ENCODE measurements at places on chromosomes 4 and X. TPM values are rescaled to one million over a fixed set of nuclear protein-coding genes. Genes with fewer than 3 reads are reported as not detected.

- H3K4me3 ChIP-seq, result no peak overlapping the region
- no peak overlapping the region for H3K27ac ChIP-seq
- H3K4me1 ChIP-seq, result no peaks in the 10 kb centered on the region
- H3K27me3 ChIP-seq, result no peaks in the 10 kb centered on the region
- no peak for DNase-seq
- no peaks in the 10 kb centered on the region for H3K36me3 ChIP-seq
Measured at GRCh38 chrX:24879679-24880078, 136.1 kb downstream of the ARX start.

DNA sequence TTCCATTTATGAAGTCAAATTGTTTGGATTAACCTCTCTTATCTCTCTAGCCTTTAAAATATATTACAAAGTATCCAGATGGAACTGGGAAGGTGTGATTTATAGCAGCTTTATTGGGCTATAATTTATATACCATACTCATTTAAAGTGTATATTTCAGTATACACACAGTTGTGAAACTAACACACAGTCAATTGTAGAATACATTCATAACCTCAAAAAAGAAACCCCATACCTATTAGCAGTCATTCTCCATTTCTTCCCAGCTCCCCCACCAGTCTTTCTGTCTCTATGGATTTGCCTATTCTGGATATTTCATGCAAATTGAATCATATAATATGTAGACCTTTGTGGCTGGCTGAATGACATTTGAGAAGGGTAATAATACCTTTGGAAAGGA, 7.6 kb upstream of the NAP1L5 start:
- DNase-seq, result no peak
- H3K4me3 ChIP-seq, result no peak overlapping the region
- no peak overlapping the region for H3K27ac ChIP-seq
- H3K4me1 ChIP-seq, result no peaks in the 10 kb centered on the region
- H3K27me3 ChIP-seq, result no peaks in the 10 kb centered on the region

Gene TCEANC
- polyA plus RNA-seq, result 2.1 TPM

DNA sequence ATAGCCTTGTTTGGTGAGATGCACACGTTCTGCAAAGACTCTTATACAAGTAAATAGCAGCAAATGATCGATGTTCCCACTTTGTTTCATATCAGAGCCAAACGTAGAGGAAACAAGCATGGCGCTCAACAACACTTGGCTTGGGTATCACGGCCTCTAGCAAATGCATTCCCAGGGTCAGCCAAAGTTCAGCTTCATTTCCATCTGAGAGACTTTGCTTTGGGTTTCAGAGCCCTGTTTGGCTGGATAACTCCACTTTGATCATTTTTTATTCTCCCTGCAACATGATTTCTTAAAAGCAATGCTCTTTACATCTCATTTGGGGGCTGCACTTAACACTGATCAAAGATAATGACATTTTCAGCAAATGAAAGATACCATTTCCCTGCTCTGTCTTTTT, 199.2 kb upstream of the FAM9B start:
- H3K4me1 ChIP-seq, result no peaks in the 10 kb centered on the region
- no peak overlapping the region for H3K27ac ChIP-seq
- H3K4me3 ChIP-seq, result no peak overlapping the region
- no peaks in the 10 kb centered on the region for H3K36me3 ChIP-seq

Gene TMSB15B
- polyA plus RNA-seq, result 0.38 TPM

DNA sequence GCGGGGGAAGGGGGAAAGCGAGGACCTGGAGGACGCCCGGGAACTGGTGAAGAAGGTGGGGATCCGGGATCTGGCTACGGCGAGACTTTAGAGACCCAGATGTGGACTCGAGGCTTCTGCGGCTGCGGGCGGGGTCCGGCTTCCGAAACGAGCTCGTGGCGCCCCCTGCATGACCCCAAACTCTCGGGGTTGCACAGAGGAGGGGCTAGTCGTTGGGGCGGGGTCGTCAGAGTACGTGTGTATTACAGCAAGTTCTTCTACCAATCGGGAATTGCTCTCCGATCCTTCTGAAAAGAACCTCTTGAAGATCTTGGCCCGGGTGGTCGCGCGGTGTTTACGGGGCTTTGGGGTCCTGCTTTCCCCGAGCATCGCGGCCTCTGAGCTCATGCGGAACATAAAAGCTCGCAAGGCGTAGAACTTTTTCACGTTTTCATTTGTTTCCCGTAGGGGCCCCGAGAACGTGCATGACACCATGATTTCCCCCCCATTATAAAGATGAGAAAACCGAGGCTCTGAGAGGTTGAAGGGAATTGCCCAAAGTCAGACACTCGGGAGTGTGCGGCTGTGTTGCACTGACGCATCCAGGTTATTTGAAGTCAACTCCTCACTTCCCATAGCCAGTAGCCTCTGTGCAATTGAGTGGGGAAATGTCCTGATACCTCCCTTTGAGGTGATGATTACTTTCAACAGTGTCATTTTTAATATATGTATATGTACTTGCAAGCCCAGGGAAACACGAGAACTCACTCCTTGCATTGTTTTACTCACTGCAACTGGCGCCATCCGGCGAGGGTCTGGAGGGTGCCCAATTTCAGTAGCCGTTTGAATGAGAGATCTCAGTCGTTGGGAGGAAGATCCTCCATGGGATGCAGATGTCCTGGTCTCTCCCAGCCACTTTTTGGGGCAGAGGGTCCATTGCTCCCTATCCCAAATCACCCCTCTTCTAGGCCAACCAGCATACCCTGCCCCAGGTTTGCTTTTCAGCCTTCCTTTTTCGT, at the start of gene BEND4:
TSS of gene BEND4 (minus strand) at position 149 of the 998 bp plus-strand sequence. CDS start 512 bp downstream, outside the sequence.
- H3K36me3 ChIP-seq, result no peaks in the 10 kb centered on the region
- no peak within 1 kb of the TSS for H3K27ac ChIP-seq
- H3K4me1 ChIP-seq, result peaks cover 8% of the 10 kb centered on the region
- peak within 1 kb of the TSS; percentile 45 for H3K4me3 ChIP-seq
- DNase-seq, result no peak
- H3K27me3 ChIP-seq, result peaks cover 60% of the 10 kb centered on the region

DNA sequence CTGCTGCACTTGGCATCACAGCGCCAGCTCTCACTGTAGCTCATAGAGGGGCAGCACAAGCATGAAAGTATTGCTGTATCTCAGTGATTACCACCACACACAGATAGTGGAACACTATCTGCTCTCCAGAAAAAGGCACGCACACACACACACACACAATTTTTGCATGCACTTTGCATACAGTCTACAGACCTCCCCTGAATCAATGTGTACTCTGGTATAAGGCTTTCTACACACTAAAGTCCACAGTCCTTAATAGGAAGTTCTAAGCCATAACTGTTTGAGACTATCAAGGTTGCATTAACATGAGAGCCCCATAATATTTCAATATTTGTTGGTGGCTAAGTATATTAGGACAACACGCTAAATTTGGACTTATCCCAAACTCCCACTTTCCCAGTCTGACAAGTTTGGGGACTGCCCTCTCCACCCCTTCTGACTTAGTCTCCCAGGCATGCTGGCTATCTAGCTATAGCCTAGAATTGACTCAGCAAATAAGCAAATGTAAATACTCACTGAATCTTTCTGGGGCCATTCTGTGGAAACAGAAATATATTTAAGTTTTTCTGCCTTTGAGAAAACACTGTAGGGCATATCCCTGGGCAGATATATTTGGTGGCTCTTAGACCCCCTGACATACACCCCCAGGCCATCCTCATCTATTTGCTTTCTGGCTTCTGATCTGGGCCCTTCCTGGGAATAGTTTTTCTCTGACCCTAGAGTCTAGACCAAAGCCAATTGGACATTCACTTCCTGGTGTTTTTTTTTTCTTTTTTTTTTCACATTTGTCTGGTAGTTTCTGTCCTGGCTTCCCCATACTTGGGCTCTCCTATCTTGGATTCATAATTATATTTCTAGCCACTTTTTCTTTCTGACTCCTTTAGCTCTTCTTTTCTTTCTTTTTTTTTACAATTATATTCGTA, 36.4 kb upstream of the CT47C1 start:
- no peak overlapping the region for H3K27ac ChIP-seq
- H3K4me1 ChIP-seq, result peaks cover 14% of the 10 kb centered on the region
- no peaks in the 10 kb centered on the region for H3K36me3 ChIP-seq
- no peaks in the 10 kb centered on the region for H3K27me3 ChIP-seq

- H3K27me3 ChIP-seq, result no peaks in the 10 kb centered on the region
- H3K36me3 ChIP-seq, result no peaks in the 10 kb centered on the region
- no peak for DNase-seq
- no peaks in the 10 kb centered on the region for H3K4me1 ChIP-seq
Measured at GRCh38 chrX:723781-724180, 93.2 kb downstream of the SHOX start.

Gene SUPT20HL2
- polyA plus RNA-seq, result not detected

GRCh38 chr4:168847771-168848502, 162.1 kb downstream of the CBR4 start:
- H3K27me3 ChIP-seq, result no peaks in the 10 kb centered on the region
- H3K27ac ChIP-seq, result peak overlapping the region; percentile 97
- DNase-seq, result no peak
- H3K4me1 ChIP-seq, result peaks cover 76% of the 10 kb centered on the region

- H3K4me3 ChIP-seq, result no peak overlapping the region
- H3K4me1 ChIP-seq, result no peaks in the 10 kb centered on the region
- no peaks in the 10 kb centered on the region for H3K27me3 ChIP-seq
- DNase-seq, result no peak
Measured at GRCh38 chr4:95250544-95251137, 298.1 kb downstream of the UNC5C start.

DNA sequence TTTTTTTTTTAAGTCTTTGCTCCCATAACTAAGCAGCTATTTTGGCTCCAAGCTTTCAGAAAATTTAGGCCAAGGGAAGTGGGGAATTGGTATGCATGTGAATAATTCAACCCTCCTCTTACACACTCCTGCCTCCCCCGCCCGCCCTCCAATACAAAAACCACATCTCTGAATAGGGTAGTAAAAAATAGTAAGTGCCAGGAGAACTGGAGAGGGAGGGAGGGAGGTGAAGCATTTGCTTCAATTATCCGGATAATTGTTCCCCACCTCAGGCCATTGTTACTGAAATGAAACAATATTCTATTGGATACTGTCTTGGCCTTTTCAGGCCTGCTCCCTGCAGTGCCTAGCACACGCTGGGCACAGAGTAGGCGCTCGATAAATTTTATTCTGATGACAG, 5.5 kb upstream of the GSX2 start:
- H3K4me1 ChIP-seq, result peaks cover 11% of the 10 kb centered on the region
- H3K36me3 ChIP-seq, result no peaks in the 10 kb centered on the region
- peaks cover 39% of the 10 kb centered on the region for H3K27me3 ChIP-seq
- H3K4me3 ChIP-seq, result no peak overlapping the region
- H3K27ac ChIP-seq, result no peak overlapping the region

Measured in heart left ventricle (tissue), 16 donors.